H1 (cell line): ENCODE measurements at places on chromosomes 11 and 22. TPM values are rescaled to one million over a fixed set of nuclear protein-coding genes. Genes with fewer than 3 reads are reported as not detected.

Gene FGF19
- 14.8 and 15.4 TPM in 2 replicates for total RNA-seq

- no peak for DNase-seq
These were observed 27.6 kb downstream of the PLEKHA7 start for GRCh38 chr11:16986434-16987204.

Gene XKR3
- 0.17 and 0.25 TPM in 2 replicates for total RNA-seq

DNA sequence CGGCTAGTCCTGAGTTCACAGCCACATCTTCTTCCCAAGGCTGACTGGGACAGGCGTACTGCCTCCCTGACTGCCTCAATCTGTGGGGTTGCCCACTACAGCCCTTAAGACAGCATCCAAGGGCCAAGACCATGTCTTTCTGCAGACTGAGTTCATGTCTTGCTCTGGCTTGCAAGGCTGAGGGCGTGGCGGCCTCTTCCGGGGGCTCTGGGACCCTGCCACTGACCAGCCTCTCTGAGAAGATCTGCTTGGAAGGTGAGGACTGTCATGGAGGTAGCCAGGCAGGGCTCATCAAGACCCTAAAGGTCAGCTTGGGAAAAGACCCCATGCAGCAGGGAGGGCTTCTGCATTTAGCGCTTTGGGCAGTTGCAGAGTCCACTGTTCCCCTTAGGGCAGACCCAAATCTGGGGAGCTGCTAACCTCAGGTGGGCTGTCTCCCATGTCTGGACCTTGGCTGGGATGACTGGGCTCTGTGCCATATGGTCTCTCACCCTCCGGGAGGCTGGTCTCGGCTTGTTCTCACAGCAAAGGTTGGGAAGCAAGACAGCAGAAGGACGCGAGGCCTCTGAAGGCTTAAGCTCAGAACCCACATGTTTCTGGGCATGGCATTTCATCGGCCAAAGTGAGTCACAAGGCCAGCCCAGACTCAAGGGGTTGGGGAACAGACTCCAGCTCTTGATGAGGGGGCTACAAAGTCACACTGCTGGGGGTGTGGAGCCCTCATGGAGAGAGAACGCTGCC lies 109.1 kb upstream of the LMO1 start:
- DNase-seq, result no peak

DNA sequence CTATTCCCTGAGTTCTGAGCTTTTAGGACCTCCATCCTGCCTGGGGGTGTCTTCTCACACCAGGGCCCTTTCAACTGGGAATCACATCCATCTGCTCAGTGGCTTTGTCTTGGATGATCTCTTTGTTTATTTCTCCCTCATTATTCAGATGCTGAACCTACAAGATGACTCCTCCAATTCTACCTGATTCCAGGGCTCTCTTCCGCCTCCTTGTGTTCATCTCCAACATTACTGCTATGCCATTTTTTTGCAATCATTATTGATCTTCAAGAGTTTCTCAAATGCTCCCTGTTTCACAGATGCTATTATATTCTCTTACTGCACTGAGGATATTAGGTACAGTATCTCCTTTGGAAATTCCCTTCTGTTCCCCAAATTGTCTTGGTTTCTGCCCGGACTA lies 307.7 kb downstream of the SHANK2 start:
- DNase-seq, result no peak

GRCh38 chr11:46345131-46345597 lies 2.1 kb upstream of the DGKZ start:
- DNase-seq, result no peak

DNA sequence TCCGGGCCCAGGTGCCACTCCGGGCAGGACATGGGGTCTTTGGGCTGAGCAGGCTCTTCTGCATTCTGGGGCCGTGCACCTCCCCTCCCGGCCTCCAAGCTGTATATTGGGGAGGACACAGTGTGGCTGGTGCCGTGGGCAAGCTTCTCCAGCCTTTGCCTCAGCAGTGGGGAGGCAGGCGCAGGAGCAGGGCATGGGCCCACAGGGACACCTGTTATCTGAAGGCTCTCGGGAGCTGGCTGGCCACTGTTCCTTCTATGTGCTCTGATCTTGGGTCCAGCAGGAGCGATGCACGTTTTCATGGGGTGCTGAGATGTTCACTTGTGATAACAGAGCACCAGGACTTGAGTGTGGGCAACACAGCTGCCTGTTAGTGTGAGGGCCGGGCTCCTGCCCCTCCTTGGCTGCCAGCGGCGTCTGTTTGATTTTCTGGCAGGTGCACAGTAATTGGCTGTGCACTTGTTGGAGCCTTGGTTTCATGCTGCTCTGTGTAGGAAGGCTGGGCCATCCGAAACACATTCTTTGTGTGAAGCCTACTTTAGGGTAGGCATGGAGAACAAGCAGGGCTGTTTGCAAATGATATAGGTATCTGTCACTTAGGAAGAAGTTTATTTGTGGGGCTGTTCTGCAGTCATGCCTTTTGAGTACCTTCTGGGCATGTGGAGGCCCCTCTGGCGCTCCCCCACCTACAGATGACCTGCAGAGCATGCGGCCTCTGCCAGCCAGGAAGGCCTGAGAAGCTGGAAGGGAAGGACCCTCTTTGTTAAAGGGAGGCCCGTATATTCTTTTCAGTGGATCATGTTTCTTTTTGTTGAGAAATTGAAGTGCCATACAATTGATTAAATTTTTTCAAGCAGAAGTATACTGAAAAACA lies 201.5 kb downstream of the TBC1D22A start:
- no peak for DNase-seq

Gene MYRF
- total RNA-seq, result 6.0 TPM in 2 replicates

Gene OR51E2
- total RNA-seq, result not detected in 2 replicates

Gene CRYBB3
- total RNA-seq, result 0.58 TPM in 1 of 2 replicates, not detected in the other

GRCh38 chr22:20646906-20647305 lies 127.0 kb upstream of the SERPIND1 start:
- no peak for DNase-seq

Gene RNF169
- 12.1 and 12.5 TPM in 2 replicates for total RNA-seq

DNA sequence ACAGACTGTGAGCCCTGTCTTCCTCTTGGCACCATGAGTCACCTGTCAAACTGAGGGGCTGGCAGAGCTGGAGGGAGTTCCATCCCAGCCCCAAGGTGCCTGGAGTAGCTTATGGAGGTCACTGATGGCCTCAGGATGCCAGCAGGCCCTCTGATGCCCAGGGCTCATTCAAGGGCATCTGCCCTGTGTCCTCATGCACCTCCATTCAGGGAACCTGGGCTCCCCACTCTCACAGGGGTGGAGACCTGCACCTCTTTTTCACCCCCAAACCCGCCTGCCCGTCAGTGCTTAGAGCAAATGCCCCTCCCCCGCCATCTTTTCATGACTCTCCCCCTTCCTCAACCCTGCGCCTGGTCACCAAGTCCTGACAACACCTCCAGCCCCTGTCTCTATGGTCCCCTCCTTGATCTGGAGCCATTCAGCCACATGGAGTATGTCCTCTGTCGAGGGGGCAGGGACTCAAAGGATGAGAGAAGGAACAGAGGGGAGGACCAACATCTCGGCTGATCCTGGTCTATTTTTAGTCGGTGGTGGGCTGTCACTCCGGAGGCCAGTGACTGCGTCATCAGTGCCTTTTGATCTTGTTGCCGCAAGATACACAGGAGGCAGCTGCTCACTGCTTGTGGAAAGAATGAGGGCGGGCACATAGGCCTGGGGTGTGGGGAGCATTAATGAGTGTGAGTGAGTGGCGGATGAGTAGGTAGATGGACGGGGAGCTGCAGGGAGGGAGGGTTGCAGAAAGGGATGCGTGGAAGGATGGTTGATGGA lies 72.2 kb downstream of the CDKN1C start:
- no peak for DNase-seq

GRCh38 chr11:111166598-111166997 lies 78.9 kb upstream of the POU2AF2 start:
- no peak for DNase-seq

Gene CABP7
- total RNA-seq, result 0.20 and 0.34 TPM in 2 replicates

Gene DSCAML1
- total RNA-seq, result 0.19 and 0.27 TPM in 2 replicates

DNA sequence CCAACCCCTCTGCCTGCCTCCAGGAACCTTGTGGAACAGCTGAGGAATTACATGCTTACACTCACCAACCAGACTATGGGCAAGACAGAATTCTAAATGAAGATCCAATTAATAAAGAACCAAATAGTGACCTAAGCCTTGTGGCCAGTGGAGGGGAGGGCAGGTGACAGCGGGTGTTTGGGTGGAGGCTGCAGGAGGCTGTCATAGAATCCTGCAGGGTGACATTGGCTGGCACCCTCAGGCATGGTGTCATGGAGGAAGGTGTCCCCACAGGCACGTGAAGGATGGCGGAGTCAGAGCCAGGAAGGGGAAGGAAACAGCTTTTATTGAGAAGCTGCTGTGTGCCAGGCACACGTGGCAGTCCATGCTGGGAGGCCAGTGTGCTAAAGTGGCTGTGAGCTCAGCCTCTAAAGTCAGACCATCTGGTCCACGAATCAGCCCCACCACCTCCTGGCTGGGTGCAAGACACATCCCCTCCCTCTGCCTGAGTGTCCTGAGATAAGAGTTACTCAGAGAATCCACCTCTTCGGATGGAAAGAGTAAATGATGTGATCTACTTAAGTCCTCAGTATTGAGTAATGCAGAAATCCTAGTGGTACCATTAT lies 8.7 kb downstream of the MYO18B start:
- no peak for DNase-seq

Gene MMP27
- total RNA-seq, result not detected in 2 replicates

Gene OR8H2
- total RNA-seq, result not detected in 2 replicates
